Nephron progenitor cell (in vitro differentiated cells): ENCODE measurements at places on chromosomes 3 and 15.

DNA sequence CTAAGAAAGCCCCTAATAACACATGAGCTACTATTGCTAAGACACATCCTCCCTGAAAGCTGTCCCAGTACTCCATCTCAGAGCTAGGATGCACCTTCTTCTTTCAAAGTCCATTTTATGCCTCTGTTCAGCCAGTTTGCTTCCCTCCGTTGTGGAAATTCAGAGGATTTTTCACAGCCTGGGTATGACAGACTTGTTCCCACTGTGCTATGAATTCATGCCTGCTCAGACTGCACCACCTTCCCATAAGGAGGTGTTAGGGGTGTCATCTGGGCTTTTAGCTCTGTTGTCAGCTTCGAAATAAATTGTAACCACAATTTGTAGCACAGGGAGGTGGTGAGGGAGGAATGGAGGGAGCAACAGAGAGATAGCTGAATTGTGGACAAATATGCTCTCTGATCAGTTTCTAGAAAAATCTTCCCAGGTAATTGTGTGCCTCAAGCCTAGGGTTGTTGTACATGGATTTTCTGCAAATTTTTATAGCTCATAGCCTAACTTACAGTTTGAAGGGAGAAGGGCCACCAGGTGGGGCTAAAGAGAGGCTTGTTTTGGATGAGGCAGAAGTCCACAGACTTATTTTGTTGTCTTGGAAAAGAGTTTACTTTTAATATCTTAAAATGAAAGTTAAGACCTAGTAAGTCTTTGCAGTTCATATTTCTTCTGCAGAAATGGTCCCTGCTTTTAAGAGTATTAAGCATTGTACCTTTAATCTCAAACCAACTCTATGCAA lies 462.0 kb downstream of the PDCD6IP start:
- peak; percentile 68 for DNase-seq

DNA sequence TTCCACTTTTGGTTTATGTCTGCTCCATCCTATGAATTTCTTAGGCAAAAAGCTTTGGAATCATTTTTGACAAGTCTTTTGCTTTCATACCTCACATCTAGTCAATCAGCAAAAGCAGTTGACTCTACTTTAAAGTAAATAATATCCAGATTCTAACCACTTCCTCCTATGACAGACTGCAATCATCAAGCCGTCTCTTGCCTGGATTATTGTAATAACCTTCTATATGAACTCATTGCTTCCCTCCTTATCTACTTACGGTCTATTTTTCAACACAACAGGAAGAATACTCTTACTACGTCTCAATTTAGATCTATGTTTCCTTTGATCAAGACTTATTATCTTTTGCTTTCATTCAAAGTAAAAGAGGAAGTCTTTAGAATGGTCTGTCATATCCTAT lies 20.7 kb downstream of the CLDN1 start:
- no peak for DNase-seq

DNA sequence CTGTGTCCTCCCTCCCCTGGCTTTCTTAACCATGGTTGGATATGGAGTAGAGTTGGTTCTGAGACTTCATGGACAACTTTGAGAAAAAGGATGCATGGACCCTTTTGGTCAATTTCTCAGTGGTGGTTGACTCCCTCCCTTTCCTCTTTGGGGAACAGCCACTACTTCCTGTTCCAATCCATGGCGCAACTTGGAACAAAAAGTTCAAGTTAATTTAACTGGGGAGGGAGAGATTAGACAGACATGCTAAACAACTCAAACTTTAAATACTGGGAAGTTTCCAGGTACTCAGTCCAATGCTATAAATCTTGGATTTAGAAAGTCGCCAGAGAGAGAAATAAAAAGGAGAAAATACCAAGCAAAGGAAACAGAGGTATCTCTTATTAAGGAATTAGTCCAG lies 202.2 kb downstream of the PDZRN3 start:
- DNase-seq, result no peak

- DNase-seq, result no peak
Observed at GRCh38 chr15:69953051-69953450, 144.7 kb downstream of the TLE3 start.

GRCh38 chr3:160130071-160130470 lies 95.2 kb upstream of the C3orf80 start:
- no peak for DNase-seq

DNA sequence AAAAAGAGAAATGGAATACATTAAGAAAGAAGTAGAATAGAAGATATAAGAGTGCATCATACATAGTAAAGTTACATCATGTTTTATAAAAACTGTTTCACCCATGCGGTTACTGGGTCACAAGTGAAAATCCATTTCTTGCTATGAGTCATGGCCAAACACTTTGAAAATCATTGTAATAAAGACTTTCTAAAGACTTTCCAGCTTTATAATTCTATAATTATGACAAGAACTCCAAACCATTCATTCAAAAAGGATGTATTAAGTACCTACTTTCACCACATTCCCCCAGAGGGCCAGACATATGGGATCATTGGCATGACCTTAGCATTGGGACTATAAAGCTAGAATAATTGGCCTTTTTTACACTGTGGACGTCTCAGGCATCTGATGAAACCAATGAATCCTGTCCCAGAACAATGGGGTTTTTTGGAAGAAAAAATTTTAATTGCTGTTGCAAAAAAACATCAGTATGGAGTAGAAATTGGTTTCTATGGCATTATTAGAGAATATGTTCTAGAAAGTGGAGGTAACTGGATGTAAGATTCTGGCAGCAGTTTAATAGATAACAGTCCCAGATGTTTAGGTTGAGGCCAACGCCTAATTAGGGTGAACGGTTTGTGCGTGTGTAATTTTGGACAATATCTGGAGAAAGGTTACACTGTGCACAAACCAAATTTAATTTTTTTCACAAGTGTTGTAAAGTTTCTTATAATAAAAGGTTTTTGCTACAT lies 3.3 kb upstream of the SKIC8 start:
- DNase-seq, result no peak

- DNase-seq, result peak; percentile 27
Observed at GRCh38 chr3:139427283-139428060, 38.0 kb upstream of the COPB2 start.

DNA sequence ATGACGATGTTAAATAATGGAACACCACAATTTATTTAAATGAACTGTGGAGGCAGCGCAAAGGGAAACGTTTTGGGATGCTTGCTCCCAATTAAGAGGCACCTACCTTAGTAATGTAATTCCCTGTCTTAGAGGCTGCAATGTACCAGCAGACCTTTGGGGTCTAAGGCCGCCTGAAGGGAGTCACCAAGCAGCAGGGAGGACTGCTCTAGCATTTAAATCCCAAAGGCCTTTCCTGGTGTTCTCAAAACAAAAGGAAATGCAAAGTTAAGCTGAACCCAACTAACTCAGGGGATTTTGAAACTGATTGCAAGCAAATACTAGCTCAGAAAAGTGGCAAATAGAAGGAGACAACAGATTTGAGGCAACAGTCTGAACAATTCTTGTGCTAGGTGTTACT lies 510.8 kb downstream of the GABRG3 start:
- DNase-seq, result no peak

GRCh38 chr3:186985661-186986364 lies 55.5 kb downstream of the ST6GAL1 start:
- DNase-seq, result peak; percentile 22

GRCh38 chr3:133910422-133910821 lies 14.7 kb upstream of the RAB6B start:
- no peak for DNase-seq

DNA sequence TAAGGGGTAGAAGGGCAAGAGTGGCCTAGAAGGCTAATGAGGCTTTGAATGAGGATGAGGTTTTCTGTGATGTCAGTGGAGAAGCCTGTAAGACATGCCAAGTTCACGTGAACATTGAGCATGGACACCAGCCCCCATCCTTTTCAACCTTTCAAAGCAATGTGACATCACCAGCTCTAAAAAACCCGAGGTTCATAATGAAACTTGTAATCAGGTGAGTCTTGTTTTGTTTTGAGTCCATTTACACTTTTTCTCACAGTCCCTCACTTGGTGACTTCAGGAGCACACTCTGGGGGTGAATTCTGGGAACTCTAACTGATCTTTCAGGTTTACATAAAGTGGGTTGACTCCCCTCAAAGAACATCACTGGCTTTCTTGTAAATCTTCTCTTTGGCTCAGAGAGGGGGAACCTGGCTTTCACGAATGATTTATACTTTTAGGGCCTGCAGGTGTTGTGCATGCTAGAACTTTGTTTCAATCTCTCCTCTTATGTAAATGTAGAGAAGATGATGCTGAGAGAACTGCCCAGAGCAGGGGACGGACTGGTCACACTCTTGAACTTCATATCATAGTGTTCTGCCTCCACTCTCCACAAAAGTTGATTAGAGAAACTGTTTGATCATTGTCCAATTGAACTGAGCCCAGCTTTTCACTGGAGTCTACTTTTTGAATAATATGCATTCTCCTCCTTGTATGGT lies 224.7 kb upstream of the SATB1 start:
- no peak for DNase-seq

DNA sequence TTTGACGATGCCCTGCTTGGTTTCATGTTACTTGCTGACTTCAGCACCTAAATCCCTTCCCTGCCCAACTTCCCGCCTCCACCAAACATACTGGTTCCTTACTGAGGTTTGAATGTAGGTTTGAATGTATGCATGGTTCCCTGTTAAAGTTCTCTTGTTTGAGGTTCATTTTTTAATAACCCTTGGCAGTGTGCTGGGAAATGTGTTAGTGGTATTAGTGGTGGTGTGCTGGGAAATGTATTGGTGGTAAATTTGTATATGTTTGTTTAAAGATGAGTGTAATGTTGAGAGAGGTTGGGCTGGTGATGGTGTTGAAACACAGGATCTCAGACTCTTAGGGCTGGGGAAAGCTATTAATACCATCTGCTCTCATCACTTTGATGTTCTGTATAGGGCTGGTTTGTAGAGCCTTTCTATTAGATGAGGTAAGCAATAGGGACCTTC lies 392.7 kb downstream of the PTPRG start:
- DNase-seq, result no peak

- DNase-seq, result no peak
Observed at GRCh38 chr15:65246026-65246714, 34.9 kb upstream of the CILP start.

- DNase-seq, result peak; percentile 16
Observed at GRCh38 chr3:107235193-107235927, 141.9 kb upstream of the CCDC54 start.

GRCh38 chr3:29453284-29454001 lies 172.6 kb downstream of the RBMS3 start:
- no peak for DNase-seq

GRCh38 chr15:39720621-39721611 lies 61.7 kb downstream of the FSIP1 start:
- DNase-seq, result no peak

- DNase-seq, result no peak
Observed at GRCh38 chr3:167762296-167762695, 26.8 kb downstream of the SERPINI1 start.

DNA sequence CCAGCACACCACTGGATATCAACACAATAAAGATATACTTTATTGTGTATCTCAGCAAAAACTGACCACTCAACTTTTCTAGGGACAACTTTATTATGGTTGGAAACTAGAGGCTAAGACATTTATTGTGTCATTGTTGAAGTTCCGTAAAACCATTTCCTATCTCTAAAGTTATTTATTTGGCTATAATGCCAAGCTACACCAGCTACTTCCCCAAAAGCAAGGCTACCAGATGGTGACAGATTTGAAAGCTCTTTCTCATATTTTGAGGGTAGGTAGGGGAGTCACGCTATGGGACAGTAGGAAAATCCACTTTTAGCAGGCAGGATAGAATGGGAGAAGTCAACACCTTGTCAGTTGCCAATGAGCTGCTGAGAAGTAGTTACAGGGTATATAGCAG lies 834.6 kb upstream of the CFAP20DC start:
- no peak for DNase-seq

- no peak for DNase-seq
Observed at GRCh38 chr15:71237456-71238188, 122.4 kb downstream of the THSD4 start.

DNA sequence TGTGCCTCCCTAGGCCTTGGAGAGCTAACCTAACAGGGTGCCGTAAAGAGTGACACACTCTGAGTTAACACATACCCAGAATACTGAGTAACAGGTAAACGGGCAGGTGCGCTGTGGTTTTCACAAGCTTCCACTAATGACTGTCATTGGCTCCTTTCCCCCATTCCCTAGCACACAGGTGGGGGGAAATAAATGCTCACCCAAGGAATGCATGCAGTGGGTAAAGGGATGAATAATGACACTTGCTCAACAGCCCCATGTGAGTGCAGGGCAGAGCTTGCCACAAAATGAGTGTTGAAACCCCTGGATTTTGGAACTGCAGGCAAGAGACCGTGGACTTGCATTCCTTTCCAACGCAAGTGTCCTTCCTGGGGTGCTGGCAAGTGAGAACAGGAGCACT lies 57.6 kb downstream of the ADAMTS17 start:
- DNase-seq, result no peak

GRCh38 chr3:180855364-180855763 lies 57.1 kb upstream of the FXR1 start:
- no peak for DNase-seq

DNA sequence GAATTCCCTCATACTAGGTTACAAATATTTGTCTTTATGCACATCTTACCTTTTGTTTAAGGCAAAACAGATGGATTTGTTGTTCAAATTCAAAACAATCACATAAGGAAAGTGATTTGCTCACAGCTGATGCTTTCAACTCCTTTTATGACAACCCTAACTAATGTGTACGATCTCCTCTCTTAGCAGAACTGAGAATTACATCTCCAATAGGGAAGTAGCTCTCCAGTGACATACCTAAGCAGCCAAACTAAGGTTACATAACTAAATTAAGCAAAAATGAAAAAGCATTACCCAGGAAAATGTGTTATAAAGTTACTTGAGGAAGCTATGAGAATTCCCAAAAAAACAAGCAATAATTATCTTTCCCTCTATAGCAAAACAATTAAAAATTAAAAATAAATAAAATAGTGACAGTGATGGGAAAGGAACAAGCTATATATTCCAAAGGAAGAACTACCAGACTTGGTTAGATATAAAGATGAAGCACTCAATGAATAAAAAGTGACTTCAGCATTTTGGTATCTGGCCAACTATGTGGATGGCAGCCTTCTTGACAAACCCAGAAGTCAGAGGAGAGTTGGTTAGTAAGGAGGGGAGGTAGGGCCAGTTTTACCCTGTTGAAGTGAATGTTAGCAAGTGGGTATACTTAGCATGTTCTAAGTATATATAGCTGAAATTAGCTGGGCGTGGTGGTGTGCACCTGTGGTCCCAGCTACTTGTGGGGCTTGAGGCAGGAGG lies 32.4 kb downstream of the PEAK1 start:
- no peak for DNase-seq

DNA sequence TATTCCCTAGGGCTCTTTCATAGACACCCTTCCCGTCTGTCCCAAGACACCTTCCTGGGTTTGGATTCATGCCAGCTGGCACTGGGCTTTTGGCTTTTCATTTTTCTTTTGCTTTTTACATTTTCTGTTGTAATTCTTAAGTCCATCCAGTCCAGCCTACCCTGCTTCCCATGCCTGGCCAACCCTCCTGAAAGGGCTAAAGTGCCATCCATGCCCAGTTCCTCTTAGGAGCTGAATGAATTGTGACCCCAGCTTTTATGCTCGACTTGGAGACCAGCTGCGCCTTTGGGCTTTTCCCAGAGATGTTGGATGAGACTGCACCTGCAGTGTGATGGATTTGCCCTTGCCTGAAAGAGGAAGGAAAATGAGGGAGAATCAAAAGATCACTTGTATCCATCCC lies 25.8 kb downstream of the LRRN1 start:
- DNase-seq, result no peak
